ENCODE measurements at places on chromosomes 13 and 19.
A peak's percentile ranks its signal among the peaks of the same experiment; 100 is the strongest.

DNA sequence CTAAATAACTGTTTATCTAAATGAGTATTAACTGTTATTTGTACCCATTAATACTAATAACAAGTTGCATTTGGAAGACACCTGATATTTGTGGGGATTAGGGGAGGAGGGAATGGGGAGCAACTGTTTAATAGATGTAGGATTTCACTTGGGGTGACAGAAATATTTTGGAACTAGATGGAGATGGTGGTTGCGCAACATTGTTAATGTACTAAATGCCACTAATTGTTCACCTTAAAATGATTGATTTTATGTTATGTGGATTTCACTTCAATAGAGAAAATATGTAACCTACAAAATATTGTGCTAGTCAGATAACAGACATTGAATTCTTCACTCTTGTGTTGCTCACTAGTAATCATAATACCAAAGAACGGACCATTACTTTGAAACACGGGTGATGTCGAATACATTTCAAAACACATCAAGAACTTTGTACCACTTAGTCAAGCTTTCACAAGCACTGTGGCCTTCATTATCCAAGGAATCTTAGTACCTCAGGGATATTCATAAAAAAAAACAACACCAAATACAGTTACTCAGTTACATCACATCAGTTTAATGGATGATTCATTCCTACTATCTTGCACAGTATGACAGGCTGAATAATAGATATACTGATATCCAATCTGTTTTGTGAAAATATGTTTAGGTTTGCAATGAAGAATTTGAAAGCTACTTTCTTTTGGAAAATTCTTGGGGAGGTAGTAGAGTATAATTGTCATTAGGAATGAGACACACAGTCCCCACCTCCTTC lies 721.8 kb downstream of the PCDH9 start:
- no peak for DNase-seq

- no peak for DNase-seq
These were observed 18.3 kb downstream of the ZNF527 start for GRCh38 chr19:37389234-37389633.

DNA sequence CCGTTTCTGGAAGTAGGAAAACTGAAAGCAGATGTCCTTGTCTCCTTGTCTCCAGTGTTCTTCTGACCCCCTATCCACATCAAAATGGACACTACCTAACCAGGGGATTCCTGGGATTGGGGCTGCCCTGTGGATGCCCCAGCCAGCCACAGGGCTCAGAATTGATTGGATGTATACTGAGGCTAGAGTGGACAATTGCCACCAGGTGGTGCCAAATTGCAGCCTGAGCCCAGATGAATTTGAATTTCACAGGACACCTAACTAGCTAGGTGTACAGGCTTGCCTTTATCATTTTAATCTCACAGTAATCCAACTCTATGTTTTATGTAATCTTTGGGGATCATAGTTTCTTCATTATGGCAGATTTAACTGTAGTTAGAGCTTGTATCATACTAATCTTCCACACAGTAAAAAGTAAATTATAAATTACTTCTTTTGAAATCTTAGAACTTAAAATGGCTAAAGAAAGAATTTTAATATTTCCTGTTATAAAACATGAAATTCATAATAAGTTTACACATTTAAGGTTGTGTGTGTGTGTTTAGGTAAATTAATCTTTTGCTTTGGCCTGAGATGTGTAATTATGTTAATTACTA lies 58.0 kb downstream of the PIBF1 start:
- DNase-seq: peak; percentile 59

DNA sequence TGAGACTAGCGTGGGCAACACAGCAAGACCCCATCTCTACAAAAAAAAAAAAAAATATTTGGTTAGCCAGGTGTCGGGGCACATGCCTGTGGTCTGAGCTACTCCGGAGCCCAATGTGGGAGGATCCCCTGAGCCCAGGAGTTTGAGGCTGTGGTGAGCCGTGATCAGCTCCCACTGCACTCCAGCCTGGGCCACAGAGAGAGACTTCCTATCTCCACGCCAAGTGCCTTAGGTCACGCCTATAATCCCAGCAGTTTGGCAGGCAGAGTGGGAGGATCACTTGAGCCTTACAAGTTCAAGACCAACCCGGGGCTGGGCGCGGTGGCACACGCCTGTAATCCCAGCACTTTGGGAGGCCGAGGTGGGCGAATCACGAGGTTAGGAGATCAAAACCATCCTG lies 8.7 kb upstream of the ADAT3 start:
- no peak for DNase-seq

GRCh38 chr19:54804101-54804500 lies 691 bp downstream of the KIR2DL4 start:
- no peak for DNase-seq

DNA sequence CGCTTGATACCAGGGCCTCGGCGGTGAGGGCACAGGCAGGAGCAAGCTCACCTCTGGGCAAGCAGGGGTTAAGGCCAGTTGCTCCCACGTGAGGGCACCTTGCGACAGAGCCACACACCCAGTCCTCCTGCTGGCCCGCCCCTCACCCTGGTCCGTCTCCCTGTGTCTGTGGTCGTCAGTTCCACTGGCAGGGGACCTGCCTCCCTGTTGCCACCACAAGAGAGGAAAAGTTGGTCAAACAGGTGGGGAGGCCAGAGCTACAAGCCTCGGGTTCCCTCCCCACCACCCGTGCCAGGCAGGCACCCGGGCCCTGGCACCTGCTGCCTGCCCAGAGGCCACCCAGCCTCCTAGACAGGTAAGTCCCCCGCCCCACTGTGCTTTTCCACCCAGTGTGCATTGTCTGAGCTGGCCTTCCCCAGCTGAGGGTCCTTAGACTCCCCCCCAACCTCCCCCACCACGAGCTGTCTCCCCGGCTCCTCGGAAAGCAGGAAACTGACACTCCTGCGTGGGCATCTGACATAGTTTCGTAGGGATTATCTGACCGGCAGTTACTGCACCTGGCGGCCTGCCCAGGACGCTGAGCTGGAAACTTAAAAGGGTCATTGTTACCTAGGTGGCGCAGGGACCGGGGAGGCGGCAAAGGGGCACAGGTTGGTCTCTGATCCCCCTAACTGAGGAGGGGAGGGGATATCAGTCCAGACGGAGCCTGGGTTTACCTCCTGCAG lies at the start of gene TJP3:
Gene TJP3, plus strand, starts transcription at position 178 of the 725 bp plus-strand sequence. CDS start 20,049 bp downstream, outside the sequence.
- DNase-seq: peak; percentile 70

DNA sequence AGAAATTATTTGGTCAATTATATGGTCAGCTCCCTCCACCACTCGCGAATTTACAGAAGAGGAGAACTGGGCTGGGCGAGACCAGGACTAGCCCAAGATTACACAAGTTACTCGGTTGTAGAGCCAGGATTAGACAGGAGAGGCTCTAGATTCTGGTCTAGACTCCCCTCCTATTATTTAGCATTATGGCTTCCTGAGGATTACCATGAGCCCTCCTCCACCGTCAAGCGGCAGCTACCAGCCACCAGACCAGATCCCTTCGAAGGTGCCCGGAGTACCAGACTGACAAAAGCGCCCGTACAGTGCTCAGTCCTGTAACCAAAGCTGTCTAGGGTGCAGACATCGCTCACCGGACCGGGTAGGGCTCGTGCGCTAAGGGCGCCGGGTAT lies 497 bp upstream of the MLNR start:
- DNase-seq: no peak
